ENCODE measurements at places on chromosomes 6 and 20.

- no peak for DNase-seq
These were observed 413.7 kb upstream of the SULF2 start for GRCh38 chr20:48198929-48199451.

DNA sequence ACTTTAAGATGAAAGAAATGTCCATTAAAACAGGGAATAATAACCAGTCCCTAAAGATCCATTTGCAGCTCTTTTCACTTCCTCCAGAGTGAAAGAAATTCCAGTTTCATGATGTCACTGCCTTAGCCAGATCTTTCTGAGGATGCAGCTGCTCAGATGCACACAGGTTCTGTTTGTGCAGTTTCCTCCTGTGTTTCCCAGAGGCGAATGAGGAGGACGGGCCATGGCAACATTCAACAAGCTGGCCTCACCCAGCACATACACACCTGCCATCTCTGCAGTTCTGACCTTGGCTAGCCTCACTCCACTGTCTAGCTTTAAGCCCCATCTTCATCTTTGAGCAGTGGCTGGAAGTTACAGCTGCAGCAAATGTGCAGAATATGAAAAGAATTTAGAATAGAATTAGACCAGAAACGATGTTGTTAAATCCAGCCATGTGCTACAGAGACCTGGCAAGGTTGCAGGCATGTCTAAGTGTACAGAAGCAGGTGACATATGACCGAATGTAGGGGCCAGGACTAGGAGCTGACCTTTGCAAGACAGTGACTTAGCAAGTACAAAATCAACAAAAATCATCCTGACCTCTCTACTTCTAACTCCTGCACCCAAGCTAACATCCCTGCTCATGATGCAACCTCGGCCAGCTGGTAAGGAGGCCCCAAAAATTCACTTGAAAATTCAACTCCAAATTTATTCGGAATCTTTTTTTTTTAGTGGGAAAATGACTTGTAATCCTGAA, 35.0 kb downstream of the FAM50B start:
- no peak for DNase-seq

- no peak for DNase-seq
These were observed 530.8 kb upstream of the JARID2 start for GRCh38 chr6:14715076-14715475.

DNA sequence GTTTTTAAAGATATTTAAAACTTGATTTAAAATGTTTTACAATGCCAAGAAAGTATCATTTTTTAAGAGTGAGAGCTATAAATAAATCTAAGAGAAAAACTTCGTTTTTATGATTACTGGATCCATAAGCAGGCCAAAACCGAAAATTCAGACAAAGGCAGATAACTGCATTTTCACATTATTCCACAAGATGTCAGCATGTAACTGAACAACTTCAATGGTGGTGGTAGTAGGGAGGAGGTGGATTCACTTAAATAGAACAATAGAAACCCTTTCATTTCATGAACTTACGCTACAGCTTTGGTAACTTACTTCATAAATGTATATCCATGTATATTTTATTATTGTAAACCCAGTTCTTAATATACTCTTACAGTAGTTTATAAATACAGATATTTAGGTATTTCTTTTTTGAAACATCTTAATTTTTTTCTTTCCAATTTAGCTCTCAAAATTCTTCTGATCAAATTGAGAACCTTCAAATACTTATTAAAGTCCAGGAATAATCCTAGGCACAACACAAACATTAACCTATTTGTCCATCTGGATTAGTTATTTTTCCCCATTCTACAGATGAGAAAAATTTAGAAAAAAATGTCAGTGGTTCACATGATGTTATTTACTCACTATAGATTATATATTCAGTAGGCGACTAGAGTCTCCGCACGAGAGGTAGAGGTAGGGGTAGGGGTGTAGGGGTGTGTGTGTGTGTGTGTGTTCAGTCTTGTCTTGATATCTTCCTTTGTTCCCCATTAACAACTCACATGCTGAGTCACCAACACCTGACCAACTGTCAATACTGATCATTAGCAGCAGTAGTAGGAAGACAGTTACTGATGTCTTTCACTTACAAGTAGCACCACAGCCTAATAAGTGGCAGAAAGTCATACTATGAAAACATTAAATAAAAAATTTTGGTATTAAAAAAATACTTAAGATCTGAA, 111.5 kb downstream of the ARHGAP18 start:
- DNase-seq = no peak

DNA sequence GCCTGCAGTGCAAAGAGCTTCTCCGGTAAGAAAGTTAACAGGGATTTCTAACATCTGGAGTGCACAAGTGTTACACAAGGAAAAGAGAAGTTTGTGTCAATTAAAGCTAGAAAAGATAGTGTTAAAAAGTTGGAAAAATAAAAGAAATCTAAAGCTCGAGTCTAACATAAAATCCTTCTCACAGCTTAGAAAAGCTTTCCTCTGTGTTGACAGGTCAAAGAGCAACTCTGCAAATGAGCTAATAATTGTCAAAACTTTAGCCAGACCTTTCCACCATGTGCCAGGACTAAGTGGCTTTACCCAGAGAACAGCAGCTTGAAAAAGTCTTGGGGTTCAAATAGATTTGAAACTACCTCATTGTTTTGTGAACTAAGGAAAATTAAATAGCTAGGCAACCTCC, 14.8 kb downstream of the PTPRK start:
- DNase-seq = no peak

DNA sequence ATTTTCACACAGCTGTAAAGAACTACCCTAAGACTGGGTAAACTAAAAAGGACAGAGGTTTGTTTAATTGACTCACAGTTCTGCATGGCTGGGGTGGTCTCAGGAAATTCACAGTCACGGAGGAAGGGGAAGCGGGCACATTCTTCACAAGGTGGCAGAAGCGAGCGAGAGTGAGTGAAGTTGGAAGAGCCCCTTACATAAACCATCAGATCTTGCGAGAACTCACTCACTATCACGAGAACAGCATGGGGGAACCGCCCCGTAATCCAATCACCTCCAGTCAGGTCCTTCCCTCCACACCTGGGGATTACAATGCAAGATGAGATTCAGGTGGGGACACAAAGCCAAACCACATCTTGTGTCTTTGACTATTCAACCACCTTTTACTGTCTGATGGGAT, 700.5 kb downstream of the TENT5A start:
- no peak for DNase-seq

DNA sequence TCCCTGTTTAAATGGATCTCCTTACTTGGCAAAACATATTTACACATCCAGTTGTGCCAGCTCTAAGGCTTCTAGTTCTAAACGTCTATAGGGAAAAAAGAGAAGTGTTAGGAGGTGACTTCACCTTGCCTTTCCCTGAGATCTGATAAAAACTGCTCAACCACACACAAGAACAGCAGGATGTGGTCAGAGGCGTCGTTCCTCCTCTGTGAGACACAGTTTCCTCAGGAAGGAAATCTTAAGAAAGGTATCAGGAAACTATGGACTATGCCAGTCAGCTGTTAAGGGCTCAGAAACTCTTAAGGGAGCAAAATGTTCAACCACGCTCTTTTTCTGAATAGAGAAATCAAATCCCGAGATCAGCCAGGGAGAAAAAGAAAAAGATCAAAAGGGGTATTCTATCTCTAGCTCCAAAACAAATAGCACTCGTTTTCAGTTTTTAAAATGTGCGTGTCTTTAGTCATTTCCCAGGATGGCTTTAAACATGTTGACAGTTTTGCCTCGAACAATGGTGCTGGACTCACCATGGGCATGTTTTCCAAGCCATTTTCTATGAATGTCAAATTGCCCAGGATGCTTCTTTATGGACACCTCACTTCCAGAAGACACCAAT, 154.5 kb downstream of the HACE1 start:
- no peak for DNase-seq

DNA sequence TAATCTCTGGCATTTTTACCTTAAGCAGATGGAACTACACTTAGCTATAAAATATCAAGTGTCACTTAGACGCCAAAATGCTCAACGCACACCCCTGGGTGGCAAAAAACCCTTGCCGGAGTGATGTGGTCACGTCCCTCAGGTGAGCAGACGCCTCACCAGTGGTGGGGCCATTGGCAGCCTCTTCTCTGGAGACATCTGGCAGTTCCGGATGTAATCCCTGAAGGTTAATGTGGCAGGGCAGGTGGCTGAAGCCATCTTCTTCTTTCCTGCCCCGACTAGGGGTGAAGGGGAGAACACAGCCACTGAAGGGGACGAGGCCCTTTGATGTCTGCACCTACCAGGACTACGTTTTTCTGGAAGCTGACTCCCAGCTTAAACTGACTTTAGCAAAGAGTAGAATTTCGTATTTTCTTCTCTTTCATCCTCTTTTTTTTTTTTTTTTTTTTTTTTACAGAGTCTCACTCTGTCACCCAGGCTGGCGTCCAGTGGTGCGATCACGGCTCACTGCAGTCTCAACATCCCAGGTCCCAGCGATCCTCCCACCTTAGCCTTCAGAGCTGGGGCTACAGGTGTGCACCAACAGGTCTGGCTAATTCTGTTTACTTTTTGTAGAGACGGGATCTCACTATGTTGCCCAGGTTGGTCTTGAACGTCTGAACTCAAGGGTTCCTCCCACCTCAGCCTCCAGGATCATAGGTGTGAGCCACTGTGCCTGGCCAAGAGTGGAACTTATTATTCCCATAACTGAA, 152.1 kb downstream of the TTLL2 start:
- DNase-seq = no peak

DNA sequence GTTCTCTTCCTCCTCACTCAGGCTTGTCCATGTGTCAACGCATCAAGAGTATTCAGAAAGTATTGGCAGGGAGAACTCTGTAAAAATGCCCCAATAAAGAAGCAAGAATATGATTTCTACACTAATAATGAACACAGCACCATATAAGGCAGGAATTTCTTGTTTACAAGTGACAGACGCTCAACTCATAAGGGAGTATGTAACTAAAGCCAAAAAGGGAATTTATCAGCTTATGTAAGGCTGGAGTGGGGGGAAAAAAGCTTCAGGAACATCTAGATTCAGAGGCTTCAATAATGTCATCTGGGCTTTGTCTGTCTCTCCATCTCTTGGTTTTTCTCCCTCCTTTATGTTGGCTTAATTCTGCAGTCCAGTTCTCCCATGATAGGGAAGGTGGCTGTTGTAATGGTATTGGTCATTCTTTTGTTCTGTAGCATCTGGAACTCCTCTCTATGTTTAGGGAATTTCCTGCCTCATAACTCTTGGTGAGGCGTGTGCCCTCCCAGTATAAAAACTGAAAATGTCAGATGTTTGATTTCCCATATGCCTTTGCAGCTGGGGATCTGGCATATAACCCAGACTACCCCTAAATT, 125.1 kb upstream of the COL21A1 start:
- no peak for DNase-seq

DNA sequence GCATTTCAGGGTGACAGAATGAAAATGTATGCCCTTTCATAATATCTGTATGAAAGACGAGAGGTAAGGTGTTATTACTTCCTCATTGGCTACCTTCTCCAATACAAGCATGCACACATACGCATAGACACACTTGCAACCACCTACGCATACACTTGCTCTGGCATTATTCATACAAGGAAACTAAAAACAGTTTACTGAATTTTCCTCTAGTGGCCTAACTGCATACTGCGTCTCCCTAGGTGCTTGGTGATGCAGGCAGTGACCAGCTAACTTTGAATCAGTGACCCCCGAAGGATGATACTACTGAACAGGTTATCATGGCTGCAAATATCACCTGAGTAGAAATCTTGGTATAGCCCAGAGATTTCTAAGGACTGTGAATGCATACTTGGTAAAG, 593.1 kb downstream of the PKHD1 start:
- DNase-seq = peak; percentile 21

- DNase-seq = no peak
These were observed 10.7 kb downstream of the NELFCD start for GRCh38 chr20:58991715-58992114.

GRCh38 chr20:37643400-37643799, 50.4 kb upstream of the CTNNBL1 start:
- no peak for DNase-seq

DNA sequence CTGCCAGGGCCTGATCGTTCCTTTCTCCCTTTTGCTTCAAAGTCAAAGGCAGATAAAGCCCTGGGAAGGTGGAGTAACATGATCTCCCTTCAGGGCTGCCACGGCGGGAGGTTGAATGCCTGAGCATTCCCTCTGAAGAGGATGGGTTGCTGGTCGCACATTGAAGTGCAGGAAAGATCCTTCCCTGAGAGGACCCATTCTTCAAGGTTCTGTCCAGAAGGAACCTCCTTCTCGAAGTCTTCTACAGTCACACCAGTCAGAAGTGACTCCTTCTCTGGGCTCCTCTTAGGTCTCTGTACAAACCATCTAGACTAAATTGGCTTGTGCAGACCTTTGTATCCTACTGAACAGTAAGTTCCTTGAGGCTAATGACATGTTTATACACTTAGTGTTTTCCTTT, 192.6 kb upstream of the VGLL2 start:
- DNase-seq = no peak

GRCh38 chr6:67252663-67253062, 1382.4 kb upstream of the ADGRB3 start:
- no peak for DNase-seq

DNA sequence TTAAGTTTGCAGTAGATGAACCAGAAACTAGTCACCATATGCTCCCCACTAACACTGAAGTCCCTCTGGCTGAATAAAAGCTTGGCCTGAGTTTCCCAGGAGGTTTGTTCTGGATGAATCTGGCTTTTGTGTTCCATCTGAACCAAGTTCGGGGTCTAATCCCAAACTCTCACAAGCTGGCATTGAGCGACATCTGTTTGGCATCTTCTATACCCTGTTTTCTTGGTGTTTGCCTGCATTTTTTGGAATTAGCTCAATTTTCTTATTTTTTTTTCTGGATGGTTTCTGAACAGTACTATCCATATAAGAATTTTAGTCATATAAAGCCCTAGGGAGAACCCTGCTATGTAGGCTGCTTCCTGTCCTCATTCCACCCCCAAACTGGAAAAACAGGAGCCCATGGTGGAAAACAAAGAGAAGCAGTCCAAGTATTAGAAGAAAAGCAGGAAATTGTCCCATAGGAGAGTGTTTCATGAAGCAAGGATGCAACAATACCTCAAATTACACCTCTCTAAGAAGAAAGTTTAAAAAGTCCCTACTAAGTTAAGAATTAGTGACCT, 737.1 kb downstream of the DHX35 start:
- no peak for DNase-seq

- no peak for DNase-seq
These were observed 19.9 kb downstream of the EZR start for GRCh38 chr6:158799051-158799792.

GRCh38 chr20:1322511-1323245, 6.3 kb downstream of the SDCBP2 start:
- no peak for DNase-seq

GRCh38 chr6:147205690-147206600, 1.7 kb downstream of the STXBP5 start:
- no peak for DNase-seq
